ENCODE measurements at places on chromosomes 3 and 15. TPM values are rescaled to one million over a fixed set of nuclear protein-coding genes. Genes with fewer than 3 reads are reported as not detected.

The CXCR6 gene
- not detected for polyA plus RNA-seq

The PTX3 gene
- 208 TPM for polyA plus RNA-seq

- no peaks in the 10 kb centered on the region for H3K36me3 ChIP-seq
- no peak overlapping the region for H3K4me3 ChIP-seq
- H3K4me1 ChIP-seq: 0 out of 2 replicates have a peak, but pooled peaks cover 4% of the 10 kb centered on the region
- peak; percentile 35 for DNase-seq
These were observed 134.9 kb upstream of the BFSP2 start for GRCh38 chr3:133264920-133265319.

The INSYN1 gene
- polyA plus RNA-seq: 3.6 TPM

GRCh38 chr3:31567036-31567435 lies 34.3 kb downstream of the STT3B start:
- peak; percentile 15 for DNase-seq
- H3K27me3 ChIP-seq: no peaks in the 10 kb centered on the region
- H3K36me3 ChIP-seq: no peaks in the 10 kb centered on the region
- H3K4me1 ChIP-seq: peaks cover 3% of the 10 kb centered on the region
- H3K27ac ChIP-seq: no peak overlapping the region

GRCh38 chr3:144289057-144289456 lies 317.4 kb downstream of the DIPK2A start:
- H3K4me3 ChIP-seq: no peak overlapping the region
- DNase-seq: no peak

- DNase-seq: no peak
- H3K4me1 ChIP-seq: peaks cover 8% of the 10 kb centered on the region
- H3K27ac ChIP-seq: no peak overlapping the region
- no peaks in the 10 kb centered on the region for H3K36me3 ChIP-seq
- no peaks in the 10 kb centered on the region for H3K27me3 ChIP-seq
These were observed 996 bp upstream of the XIRP1 start for GRCh38 chr3:39193391-39193790.

DNA sequence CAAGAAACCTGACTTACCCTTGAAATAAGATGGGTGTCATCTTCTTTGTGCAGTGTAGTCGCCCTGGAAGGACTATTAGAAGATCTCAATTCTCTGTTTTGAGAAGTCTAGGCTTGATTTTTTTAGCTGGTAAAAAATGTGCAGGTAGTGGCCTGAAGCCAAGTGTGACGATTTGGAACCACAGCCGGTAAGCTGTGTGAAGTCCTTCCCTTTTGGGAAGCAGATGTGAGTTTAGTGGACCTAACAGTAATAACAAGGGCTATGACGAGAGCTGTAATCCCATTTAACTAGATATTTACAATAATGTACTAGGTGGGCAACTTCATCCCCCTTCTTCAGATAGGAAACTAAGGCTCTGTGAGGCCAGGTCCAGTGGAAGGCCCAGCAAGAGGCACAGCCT lies 81.7 kb upstream of the MYZAP start:
- H3K36me3 ChIP-seq: no peaks in the 10 kb centered on the region
- no peaks in the 10 kb centered on the region for H3K4me1 ChIP-seq
- no peaks in the 10 kb centered on the region for H3K27me3 ChIP-seq
- no peak overlapping the region for H3K4me3 ChIP-seq

- peaks cover 25% of the 10 kb centered on the region for H3K4me1 ChIP-seq
- no peaks in the 10 kb centered on the region for H3K36me3 ChIP-seq
- no peak overlapping the region for H3K4me3 ChIP-seq
- peak overlapping the region; percentile 86 for H3K27ac ChIP-seq
- no peaks in the 10 kb centered on the region for H3K27me3 ChIP-seq
These were observed 157.6 kb downstream of the UACA start for GRCh38 chr15:70605606-70606410.

GRCh38 chr3:19769694-19770093 lies 164.3 kb downstream of the EFHB start:
- DNase-seq: no peak
- no peak overlapping the region for H3K27ac ChIP-seq
- H3K27me3 ChIP-seq: no peaks in the 10 kb centered on the region
- H3K36me3 ChIP-seq: no peaks in the 10 kb centered on the region
- no peaks in the 10 kb centered on the region for H3K4me1 ChIP-seq
- H3K4me3 ChIP-seq: no peak overlapping the region

DNA sequence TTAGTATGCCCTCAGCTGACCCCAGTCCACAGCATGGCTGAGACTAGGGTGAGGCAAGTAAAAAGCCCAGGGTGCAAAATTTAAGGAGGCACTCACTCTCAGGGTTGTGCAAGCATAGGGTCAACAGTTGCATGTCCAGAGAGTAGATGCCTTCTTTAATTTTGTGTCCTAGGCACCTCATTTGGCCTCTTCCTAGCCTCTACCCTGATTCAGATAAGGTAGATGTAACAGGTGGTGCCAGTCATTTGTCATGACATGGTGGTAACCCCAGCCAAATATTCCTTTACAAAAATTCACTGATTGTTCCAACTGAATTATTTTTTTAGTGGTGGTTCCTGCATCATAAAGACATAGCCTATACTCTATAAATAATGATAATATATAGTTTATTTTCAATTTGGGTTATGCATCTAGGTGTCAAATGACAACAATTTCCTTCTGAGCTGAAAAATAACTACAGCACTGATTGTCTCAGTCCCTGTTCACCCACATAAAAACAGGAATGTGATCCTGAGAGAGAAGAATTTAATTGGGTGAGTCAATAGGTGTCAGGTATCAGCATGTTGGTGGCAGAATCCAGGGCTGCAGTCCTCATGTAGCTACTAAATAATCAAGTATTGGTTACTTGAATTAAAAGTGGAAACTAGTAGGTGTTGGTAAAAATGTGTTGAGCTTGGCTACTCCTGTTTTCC lies 44.2 kb upstream of the TIPARP start:
- no peak overlapping the region for H3K4me3 ChIP-seq
- H3K4me1 ChIP-seq: peaks cover 18% of the 10 kb centered on the region
- H3K27me3 ChIP-seq: no peaks in the 10 kb centered on the region
- H3K27ac ChIP-seq: no peak overlapping the region

GRCh38 chr3:102471001-102471400 lies 36.2 kb downstream of the ZPLD1 start:
- no peaks in the 10 kb centered on the region for H3K4me1 ChIP-seq
- H3K27ac ChIP-seq: no peak overlapping the region
- H3K27me3 ChIP-seq: no peaks in the 10 kb centered on the region
- DNase-seq: no peak
- H3K36me3 ChIP-seq: no peaks in the 10 kb centered on the region

GRCh38 chr15:57134851-57135250 lies 216.4 kb downstream of the TCF12 start:
- no peak overlapping the region for H3K27ac ChIP-seq
- H3K36me3 ChIP-seq: no peaks in the 10 kb centered on the region
- no peak overlapping the region for H3K4me3 ChIP-seq
- DNase-seq: peak; percentile 55
